ENCODE measurements at places on chromosomes 7 and 10.

GRCh38 chr7:65404020-65404419 is 30.4 kb downstream of the ZNF92 start:
- no peak for DNase-seq

- DNase-seq: no peak
Observed at GRCh38 chr10:43075612-43076003, 1.3 kb upstream of the RET start.

DNA sequence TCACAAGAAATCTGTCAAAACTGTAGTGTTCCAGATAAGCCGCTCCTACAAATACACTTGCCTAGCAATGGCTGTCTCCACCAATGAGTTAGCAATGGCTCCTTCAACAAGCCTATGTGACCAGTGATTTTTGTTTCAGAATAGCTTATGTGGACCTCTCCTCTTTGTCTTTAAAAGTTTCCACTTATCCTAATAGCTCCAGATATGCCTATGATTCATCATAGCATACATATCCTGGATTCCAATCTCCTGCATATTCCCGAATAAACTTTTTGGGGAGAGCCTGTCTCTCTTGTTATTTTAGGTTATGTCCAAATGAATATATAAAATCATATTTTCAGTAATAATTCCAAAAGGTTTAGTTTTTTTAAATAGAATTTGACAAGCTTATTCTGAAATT is 510.6 kb downstream of the ARL4A start:
- no peak for DNase-seq

GRCh38 chr10:115604627-115605026 is 511.5 kb downstream of the ATRNL1 start:
- DNase-seq: no peak

- DNase-seq: no peak
Observed at GRCh38 chr7:45660901-45661211, 86.7 kb downstream of the ADCY1 start.

All from anterior cingulate cortex (tissue), 58 donors.